ENCODE measurements at places on chromosomes 3 and 15.

GRCh38 chr15:29939404-29939803 lies 117.1 kb upstream of the TJP1 start:
- DNase-seq: no peak
- no peak overlapping the region for H3K4me3 ChIP-seq
- peaks cover 10% of the 10 kb centered on the region for H3K27me3 ChIP-seq
- H3K36me3 ChIP-seq: no peaks in the 10 kb centered on the region
- H3K27ac ChIP-seq: no peak overlapping the region

DNA sequence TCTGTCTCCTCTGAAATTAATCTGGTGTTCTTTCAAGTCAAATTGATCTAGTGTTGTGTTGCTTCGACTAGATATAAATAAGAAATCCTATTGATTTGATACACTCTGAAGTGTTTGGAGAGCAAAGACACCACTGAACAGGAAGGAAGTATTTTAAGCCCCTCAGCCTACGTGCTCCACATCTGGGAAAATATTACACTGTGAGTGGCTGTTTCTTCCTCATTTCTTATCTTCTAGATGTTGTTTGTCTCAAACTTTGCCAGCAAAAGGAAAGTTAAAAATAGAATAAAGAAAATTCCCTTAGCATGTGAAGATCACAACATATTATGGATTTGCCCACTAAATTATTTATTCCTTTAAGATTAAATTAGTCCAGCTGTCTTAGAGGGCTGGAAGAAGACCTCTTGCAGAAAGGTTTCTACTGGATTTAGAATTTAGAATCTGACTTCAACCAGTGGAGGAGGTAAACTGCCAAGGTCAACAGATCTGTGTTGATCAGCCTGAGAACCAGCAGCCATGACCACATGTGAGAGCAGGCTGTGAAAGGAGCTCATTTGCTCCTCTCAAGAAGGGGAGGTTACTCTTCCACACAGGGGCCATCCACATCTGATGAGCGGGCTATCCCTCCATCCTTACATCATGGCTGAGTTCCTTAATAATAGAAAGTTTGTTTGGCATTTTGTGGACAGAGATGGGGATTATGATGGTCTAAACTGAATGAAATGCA lies 46.3 kb upstream of the ACKR4 start:
- DNase-seq: no peak
- peaks cover 4% of the 10 kb centered on the region for H3K36me3 ChIP-seq
- H3K4me1 ChIP-seq: peaks cover 21% of the 10 kb centered on the region
- no peaks in the 10 kb centered on the region for H3K27me3 ChIP-seq
- peak overlapping the region; percentile 60 for H3K27ac ChIP-seq

DNA sequence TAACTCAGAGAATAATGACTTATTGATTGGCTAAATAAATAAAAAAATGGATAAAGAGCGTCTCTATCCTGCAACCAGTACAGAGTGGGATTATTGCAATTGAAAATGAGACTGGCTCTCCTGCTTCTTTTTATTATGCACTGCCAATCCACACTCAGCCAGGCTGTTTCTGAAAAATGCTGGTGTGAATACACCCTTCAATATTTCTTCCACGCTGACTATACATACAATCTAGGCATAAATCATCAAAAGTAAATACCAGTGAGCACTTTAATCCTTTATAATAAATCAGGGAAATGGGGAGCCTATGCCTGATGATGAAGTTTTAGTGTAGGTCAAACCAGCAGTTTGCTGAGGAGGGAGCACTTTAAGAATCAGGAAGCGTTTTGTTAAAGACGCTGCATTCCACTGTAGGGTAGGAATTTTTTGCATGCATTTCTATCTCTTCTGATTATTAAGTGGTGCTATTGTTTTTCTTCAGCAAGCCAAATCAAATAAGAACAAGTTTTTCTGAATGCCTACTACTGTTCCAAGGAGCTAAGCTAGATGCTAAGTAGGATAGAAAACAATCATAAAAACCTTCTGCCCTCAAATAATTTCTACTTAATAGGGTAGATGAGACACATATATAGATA lies 781.5 kb downstream of the TBL1XR1 start:
- H3K36me3 ChIP-seq: no peaks in the 10 kb centered on the region
- H3K4me1 ChIP-seq: no peaks in the 10 kb centered on the region
- H3K27me3 ChIP-seq: no peaks in the 10 kb centered on the region
- DNase-seq: no peak
- H3K4me3 ChIP-seq: no peak overlapping the region
- no peak overlapping the region for H3K27ac ChIP-seq

DNA sequence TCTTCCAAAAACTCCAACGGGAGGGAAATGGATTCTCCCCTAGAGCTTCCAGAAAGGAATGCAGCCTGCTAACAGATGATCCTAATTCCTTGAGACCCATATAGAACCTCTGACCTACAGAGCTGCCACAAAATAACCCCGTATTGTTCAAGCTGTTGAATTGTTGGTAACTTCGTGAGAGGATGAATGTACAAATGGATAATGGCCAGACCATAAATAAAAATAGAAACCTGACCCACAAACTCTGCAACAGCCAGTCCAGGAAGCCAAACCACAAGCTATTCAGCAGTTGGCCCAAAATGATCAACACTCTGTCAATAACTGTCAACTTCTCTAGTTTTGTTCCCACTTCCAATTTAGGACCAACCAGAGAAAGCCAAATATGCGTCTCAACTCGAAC lies 414.0 kb upstream of the ZNF717 start:
- DNase-seq: no peak
- no peaks in the 10 kb centered on the region for H3K27me3 ChIP-seq
- H3K4me1 ChIP-seq: no peaks in the 10 kb centered on the region
- H3K36me3 ChIP-seq: no peaks in the 10 kb centered on the region
- no peak overlapping the region for H3K27ac ChIP-seq

DNA sequence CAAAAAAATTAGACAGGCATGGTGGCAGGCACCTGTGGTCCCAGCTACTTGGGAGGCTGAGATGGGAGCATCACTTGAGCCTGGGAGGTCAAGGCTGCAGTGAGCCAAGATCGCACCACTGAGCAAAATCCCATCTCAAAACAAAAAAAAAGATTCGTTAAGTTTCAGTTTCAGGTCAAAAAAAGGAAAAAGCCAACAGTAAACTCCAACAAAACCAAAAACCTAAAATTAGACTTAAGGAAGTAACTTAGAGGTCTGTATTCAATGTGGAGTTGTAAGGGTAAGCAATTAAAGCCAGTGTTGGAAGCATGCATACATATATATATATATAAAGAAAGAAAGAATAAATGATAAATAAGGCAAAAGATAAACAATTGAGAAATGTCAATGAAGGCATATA lies 11.8 kb downstream of the KPNA1 start:
- no peak for DNase-seq
- H3K4me1 ChIP-seq: peaks cover 39% of the 10 kb centered on the region
- H3K27me3 ChIP-seq: no peaks in the 10 kb centered on the region
- no peak overlapping the region for H3K27ac ChIP-seq

DNA sequence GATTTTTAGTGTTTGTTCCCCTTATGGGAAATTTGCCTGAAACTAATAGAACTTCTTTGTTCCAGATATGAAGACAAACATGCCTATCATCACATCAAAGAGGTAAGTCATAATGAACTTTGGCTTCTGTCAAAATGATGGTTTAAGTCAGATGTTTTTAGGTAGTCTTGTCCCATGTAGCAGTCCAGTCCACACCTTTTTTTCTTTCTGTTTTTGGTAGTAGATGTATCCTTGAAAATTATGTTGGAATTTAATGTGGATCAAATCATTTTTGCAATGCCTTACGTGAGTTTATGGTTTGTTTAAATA lies 12.1 kb downstream of the TSEN2 start:
- H3K36me3 ChIP-seq: peaks cover 21% of the 10 kb centered on the region
- H3K4me1 ChIP-seq: no peaks in the 10 kb centered on the region
- DNase-seq: no peak
- no peak overlapping the region for H3K27ac ChIP-seq
- no peaks in the 10 kb centered on the region for H3K27me3 ChIP-seq

GRCh38 chr3:46354984-46355383 lies 1.1 kb downstream of the CCR2 start:
- peak overlapping the region; percentile 91 for H3K27ac ChIP-seq
- H3K36me3 ChIP-seq: peaks cover 65% of the 10 kb centered on the region
- no peak for DNase-seq

DNA sequence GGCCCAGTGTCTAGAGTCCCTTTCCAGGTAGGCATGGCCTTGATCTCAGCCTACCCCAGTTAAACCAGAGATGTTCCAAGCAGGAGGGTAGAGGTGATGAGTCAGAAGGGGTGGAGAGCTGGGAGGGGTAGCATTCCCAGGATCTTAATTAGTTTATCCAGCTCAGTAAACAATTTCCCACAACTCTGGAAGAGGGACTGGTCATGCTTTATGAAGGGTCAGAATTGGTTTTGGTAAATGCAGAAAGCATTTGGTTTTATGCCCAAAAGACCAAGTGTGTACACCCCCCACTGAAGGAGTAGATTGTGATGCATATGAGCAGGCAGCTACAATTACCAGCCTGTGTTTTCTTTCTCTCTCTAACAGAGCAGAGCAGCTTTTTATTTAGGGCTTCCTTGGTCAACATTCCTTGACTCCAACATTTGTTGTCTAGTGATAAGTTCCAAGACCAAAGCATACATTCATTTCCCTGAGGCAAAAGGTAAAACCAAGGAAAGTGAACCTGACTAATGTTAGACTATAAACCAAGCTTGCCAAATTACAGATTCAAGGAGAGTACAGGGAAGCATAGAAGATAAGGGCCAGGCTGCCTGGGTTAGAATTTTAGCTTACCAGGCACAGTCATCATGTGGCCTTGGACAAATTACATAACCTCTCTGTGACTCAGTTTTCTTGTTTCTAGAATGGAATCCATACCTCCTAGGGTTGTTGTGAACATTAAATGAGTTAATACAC lies 17.6 kb downstream of the EXOSC7 start:
- peaks cover 66% of the 10 kb centered on the region for H3K36me3 ChIP-seq
- no peak overlapping the region for H3K4me3 ChIP-seq
- H3K27ac ChIP-seq: peak overlapping the region; percentile 48
- no peak for DNase-seq

- H3K36me3 ChIP-seq: peaks cover 25% of the 10 kb centered on the region
- H3K4me3 ChIP-seq: peak overlapping the region; percentile 94
- no peak for DNase-seq
- peaks cover 28% of the 10 kb centered on the region for H3K4me1 ChIP-seq
These were observed 1.0 kb upstream of the ARIH1 start for GRCh38 chr15:72472992-72473610.

GRCh38 chr3:124223853-124224252 lies 231.9 kb upstream of the ROPN1 start:
- H3K4me3 ChIP-seq: no peak overlapping the region
- DNase-seq: no peak
- no peaks in the 10 kb centered on the region for H3K27me3 ChIP-seq

- no peaks in the 10 kb centered on the region for H3K36me3 ChIP-seq
- no peak overlapping the region for H3K27ac ChIP-seq
- H3K27me3 ChIP-seq: no peaks in the 10 kb centered on the region
- H3K4me1 ChIP-seq: no peaks in the 10 kb centered on the region
- H3K4me3 ChIP-seq: no peak overlapping the region
- DNase-seq: no peak
These were observed 66.8 kb upstream of the PTX3 start for GRCh38 chr3:157369727-157370421.

- no peak for DNase-seq
- H3K36me3 ChIP-seq: no peaks in the 10 kb centered on the region
- no peaks in the 10 kb centered on the region for H3K4me1 ChIP-seq
- H3K27me3 ChIP-seq: no peaks in the 10 kb centered on the region
- H3K27ac ChIP-seq: no peak overlapping the region
These were observed 303.5 kb downstream of the PTPRG start for GRCh38 chr3:61864886-61865285.

DNA sequence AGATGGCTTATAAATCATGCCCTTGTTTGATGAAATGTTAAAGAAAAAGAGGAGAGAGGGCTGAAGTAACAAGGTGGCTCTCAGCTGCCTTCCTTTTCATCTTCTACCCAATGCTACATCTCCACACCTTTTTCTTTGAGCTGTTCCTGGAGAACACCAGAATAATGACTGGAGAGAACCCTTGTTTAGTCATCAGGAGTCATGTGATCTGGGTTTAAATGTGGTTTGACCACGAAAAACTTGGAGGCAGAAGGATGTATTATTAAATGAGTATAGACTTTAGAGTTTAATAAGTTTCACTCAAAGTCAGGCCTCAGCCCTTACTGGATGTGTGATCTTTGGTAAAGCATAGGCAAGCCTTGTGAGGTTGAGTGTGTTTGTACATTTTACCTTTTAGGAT lies 230.3 kb upstream of the TBL1XR1 start:
- no peaks in the 10 kb centered on the region for H3K27me3 ChIP-seq
- peaks cover 24% of the 10 kb centered on the region for H3K4me1 ChIP-seq
- H3K4me3 ChIP-seq: peak overlapping the region; percentile 21
- DNase-seq: no peak

- no peak for DNase-seq
- H3K27ac ChIP-seq: no peak overlapping the region
- H3K4me1 ChIP-seq: no peaks in the 10 kb centered on the region
- H3K4me3 ChIP-seq: no peak overlapping the region
- no peaks in the 10 kb centered on the region for H3K36me3 ChIP-seq
- H3K27me3 ChIP-seq: peaks cover 2% of the 10 kb centered on the region
These were observed 97.2 kb downstream of the CLDN1 start for GRCh38 chr3:190224863-190225692.

DNA sequence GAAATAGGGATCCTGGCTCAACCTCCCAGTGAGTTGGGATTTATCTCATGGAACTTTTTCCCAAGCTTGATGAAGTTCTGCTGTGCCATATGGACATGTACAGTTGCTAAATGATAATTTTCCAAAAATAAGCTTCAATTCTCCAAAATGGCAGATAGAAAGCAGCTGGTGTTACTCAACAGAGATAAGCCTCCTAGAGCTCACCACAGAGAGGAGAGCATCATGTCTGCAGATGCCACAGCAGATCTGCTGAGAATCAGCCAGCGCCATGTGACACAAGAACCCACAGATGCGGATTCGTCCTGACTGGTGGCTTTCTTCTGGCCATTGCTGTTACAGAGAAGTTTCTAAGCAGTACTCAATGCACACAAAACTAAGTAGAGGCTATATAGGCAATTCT lies 50.6 kb downstream of the AGTR1 start:
- H3K4me3 ChIP-seq: no peak overlapping the region
- no peak for DNase-seq
- H3K27me3 ChIP-seq: no peaks in the 10 kb centered on the region
- H3K4me1 ChIP-seq: no peaks in the 10 kb centered on the region
- no peaks in the 10 kb centered on the region for H3K36me3 ChIP-seq
- H3K27ac ChIP-seq: no peak overlapping the region

GRCh38 chr15:51195459-51195858 lies 100.8 kb upstream of the TNFAIP8L3 start:
- DNase-seq: no peak
- no peak overlapping the region for H3K4me3 ChIP-seq
- H3K36me3 ChIP-seq: no peaks in the 10 kb centered on the region
- H3K4me1 ChIP-seq: no peaks in the 10 kb centered on the region
- H3K27ac ChIP-seq: no peak overlapping the region

DNA sequence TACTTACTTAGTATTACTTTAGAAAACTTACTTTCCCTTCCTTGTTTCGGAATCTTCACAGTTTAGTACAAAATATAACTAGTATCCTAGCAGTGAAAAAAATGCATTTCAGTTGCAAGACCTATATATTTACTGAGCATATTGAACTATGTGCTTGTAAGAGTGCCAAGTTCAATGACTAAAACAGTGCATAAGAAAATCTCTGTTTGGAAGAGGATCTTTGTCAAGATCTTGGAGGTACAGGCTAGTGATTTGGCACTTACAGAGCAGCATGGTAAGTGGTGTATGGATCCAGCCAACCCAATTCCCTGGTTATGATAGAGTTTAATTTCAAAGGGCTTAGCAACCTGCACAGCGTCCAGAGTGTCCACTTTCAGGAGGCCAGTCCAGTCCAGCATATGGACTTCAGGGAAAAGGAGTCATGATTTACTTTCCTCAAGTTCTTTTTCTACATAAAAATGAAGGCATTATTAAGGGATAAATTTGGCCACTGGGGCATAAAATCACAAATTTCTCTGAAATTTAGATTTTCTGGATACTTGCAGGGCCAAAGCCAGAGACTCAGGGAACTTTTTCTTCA lies 625.8 kb upstream of the BCHE start:
- no peaks in the 10 kb centered on the region for H3K4me1 ChIP-seq
- H3K36me3 ChIP-seq: no peaks in the 10 kb centered on the region
- no peak for DNase-seq
- no peak overlapping the region for H3K27ac ChIP-seq
